ENCODE measurements at places on chromosomes 16 and 17. TPM values are rescaled to one million over a fixed set of nuclear protein-coding genes. Genes with fewer than 3 reads are reported as not detected.

The RAD51C gene
- 63.4 TPM for total RNA-seq

The FBXW10B gene
- not detected for total RNA-seq

The CDRT15 gene
- total RNA-seq: not detected

The DERL2 gene
- 65.6 TPM for total RNA-seq

The ALOX15B gene
- total RNA-seq: 0.07 TPM

The NKIRAS2 gene
- 53.3 TPM for total RNA-seq

The PSMB10 gene
- total RNA-seq: 54.1 TPM

The IRF8 gene
- total RNA-seq: 0.17 TPM

The TEKT5 gene
- total RNA-seq: not detected

The SHCBP1 gene
- total RNA-seq: 27.9 TPM

The OR1F1 gene
- total RNA-seq: 0.52 TPM

The ELMO3 gene
- total RNA-seq: 11.0 TPM

The MYH11 gene
- not detected for total RNA-seq

The PDILT gene
- total RNA-seq: not detected

The ZACN gene
- total RNA-seq: not detected

The SCGB1C2 gene
- total RNA-seq: not detected

The GUCY2D gene
- total RNA-seq: not detected

The OTOP3 gene
- not detected for total RNA-seq

The ASPHD1 gene
- 14.2 TPM for total RNA-seq

The SPATA32 gene
- total RNA-seq: not detected

The VAT1L gene
- total RNA-seq: 0.29 TPM

The CYBC1 gene
- total RNA-seq: 72.1 TPM

The GLOD4 gene
- total RNA-seq: 46.7 TPM

The CD79B gene
- not detected for total RNA-seq

The NR1D1 gene
- total RNA-seq: 0.40 TPM

The CDK3 gene
- total RNA-seq: 1.7 TPM

The KRTAP2-3 gene
- 11.6 TPM for total RNA-seq

The CUEDC1 gene
- total RNA-seq: 14.5 TPM

The ABCA3 gene
- total RNA-seq: 17.1 TPM

The SLC25A19 gene
- total RNA-seq: 10.5 TPM

The KCNJ12 gene
- 0.14 TPM for total RNA-seq

The ITGAL gene
- not detected for total RNA-seq

The PIRT gene
- not detected for total RNA-seq

The LCAT gene
- total RNA-seq: 7.5 TPM

The TAC4 gene
- not detected for total RNA-seq

The UBTF gene
- 37.5 TPM for total RNA-seq

The PSMD7 gene
- total RNA-seq: 130 TPM

The CEP131 gene
- total RNA-seq: 28.7 TPM

The MYO18A gene
- 23.5 TPM for total RNA-seq

The GINS2 gene
- 40.2 TPM for total RNA-seq

The PRSS27 gene
- total RNA-seq: 0.29 TPM

The OTOA gene
- total RNA-seq: not detected

The CACNG1 gene
- not detected for total RNA-seq

The YBX2 gene
- total RNA-seq: 0.14 TPM

The KRT40 gene
- total RNA-seq: not detected

The UMOD gene
- total RNA-seq: not detected

The TEX14 gene
- total RNA-seq: not detected

The TP53TG3B gene
- not detected for total RNA-seq

The CHD3 gene
- 40.7 TPM for total RNA-seq

The HASPIN gene
- 12.3 TPM for total RNA-seq

The GCGR gene
- not detected for total RNA-seq

The CDH8 gene
- total RNA-seq: 0.43 TPM

The KRTAP3-1 gene
- total RNA-seq: not detected

The TPSB2 gene
- total RNA-seq: not detected

The OR4D1 gene
- total RNA-seq: not detected

The CHST6 gene
- total RNA-seq: 2.2 TPM

The FBXO39 gene
- total RNA-seq: not detected

The CA4 gene
- not detected for total RNA-seq

The DYNLRB2 gene
- not detected for total RNA-seq
